ENCODE measurements at places on chromosomes 6 and 20. TPM values are rescaled to one million over a fixed set of nuclear protein-coding genes. Genes with fewer than 3 reads are reported as not detected.

Gene GATA5
- total RNA-seq, result not detected

- DNase-seq, result peak; percentile 37
- peak within 1 kb of the TSS; percentile 19 for H3K4me3 ChIP-seq
- H3K36me3 ChIP-seq, result no peaks in the 10 kb centered on the region
- H3K27me3 ChIP-seq, result peaks cover 64% of the 10 kb centered on the region
- H3K27ac ChIP-seq, result no peak within 1 kb of the TSS
- peaks cover 18% of the 10 kb centered on the region for H3K4me1 ChIP-seq
Measured at GRCh38 chr20:54173653-54174456, at the start of gene CYP24A1. TSS of gene CYP24A1 (minus strand) at chr20:54173986. CDS start at chr20:54173579, 407 bp downstream.

DNA sequence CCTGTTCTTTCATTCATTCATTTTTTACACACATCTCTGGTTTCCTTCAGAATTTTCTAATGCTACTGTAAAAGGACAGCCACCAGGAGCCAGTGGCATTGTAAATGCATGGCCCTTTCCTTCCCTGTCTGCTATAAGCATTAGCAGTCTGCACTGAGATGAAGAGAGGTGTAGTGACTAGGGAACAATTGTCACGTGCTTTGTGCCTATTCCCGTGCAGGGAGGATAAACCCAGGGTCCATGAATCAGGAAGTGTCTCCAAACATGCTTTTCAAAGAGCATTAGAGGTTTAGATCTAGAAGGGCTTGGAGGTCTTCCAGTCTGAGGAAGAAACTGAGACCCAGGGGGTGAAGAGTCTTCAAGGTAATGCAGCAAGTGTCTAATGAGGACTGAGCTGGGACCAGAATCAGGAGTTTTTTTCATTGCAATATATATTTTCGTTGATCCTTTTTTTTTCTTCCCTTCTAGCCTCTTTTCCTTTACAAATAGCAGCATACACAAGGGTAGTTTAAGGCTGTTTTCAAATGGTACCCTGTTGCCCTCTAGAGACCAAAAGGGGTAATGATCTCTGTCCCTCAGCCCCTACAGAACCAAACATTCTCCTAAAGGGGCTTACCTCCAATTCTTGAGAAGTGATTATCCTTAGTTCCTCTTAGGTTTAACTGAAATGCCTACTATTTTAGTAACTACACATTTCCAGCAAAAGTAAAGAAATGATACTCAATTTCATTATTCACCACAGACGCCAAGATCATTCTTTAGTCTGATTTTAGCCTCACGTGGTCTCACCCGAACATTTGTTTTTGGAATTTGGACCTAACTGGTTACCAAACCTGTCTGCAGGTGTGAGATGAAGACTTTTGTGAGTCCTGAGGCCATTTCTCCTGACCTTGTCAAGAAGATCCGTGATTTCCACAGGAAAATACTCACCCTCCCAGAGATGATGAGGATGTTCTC, 6.6 kb downstream of the TRIM15 start:
- no peaks in the 10 kb centered on the region for H3K36me3 ChIP-seq
- H3K27me3 ChIP-seq, result peaks cover 38% of the 10 kb centered on the region
- no peak overlapping the region for H3K27ac ChIP-seq
- DNase-seq, result peak; percentile 16

GRCh38 chr6:39037082-39037508, 11.5 kb upstream of the GLP1R start:
- H3K36me3 ChIP-seq, result no peaks in the 10 kb centered on the region
- no peak for DNase-seq
- no peak overlapping the region for H3K4me3 ChIP-seq
- H3K27ac ChIP-seq, result no peak overlapping the region
- peaks cover 9% of the 10 kb centered on the region for H3K4me1 ChIP-seq

Gene PDE7B
- 0.73 TPM for total RNA-seq

Gene SH3BGRL2
- 0.43 TPM for total RNA-seq

DNA sequence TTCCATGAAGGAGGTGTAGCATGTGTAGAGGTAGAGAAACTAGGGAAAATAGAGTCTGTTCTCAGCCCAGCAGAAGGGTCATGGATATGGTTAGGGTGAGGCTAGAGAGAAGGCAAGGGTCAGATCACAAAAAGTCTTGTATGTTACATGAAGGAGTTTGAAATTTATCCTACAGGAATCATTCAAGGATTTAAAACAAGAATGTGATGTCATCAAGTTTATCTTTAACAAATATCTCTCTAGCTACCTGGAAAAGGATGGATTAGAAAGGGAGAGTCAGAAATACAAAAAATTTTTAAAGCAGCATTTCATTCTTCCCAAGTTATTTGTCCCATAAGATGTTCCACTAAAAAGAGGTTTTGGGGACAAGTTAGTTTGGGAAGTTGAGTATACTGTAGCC, 4.4 kb upstream of the CHD6 start:
- H3K36me3 ChIP-seq, result no peaks in the 10 kb centered on the region
- peaks cover 3% of the 10 kb centered on the region for H3K4me1 ChIP-seq
- no peak overlapping the region for H3K4me3 ChIP-seq
- H3K27ac ChIP-seq, result no peak overlapping the region
- no peaks in the 10 kb centered on the region for H3K27me3 ChIP-seq

DNA sequence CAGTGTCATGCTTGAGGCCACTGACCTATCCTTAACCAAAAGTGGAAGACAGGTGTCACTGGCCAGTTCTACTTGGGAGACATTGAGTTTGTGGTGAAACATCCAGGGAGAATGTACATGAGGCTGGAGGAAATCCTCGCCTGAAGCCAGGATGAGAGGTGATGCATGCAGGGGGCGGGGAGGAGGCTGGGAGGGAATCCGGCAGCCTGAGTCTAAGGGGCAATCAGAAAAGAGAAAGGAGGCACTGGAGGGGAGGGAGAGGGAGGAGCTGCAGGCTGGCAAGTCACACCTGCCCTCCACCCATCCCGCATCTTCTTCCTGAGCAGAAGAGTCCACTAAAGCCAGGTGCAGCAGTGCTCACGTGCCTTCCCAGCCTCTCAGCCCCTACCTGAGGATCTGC, 14.9 kb upstream of the DDO start:
- peaks cover 5% of the 10 kb centered on the region for H3K27me3 ChIP-seq
- H3K27ac ChIP-seq, result no peak overlapping the region
- H3K36me3 ChIP-seq, result no peaks in the 10 kb centered on the region
- H3K4me3 ChIP-seq, result no peak overlapping the region
- no peak for DNase-seq

- H3K27me3 ChIP-seq, result no peaks in the 10 kb centered on the region
- H3K4me1 ChIP-seq, result no peaks in the 10 kb centered on the region
- H3K27ac ChIP-seq, result no peak overlapping the region
- no peak for DNase-seq
Measured at GRCh38 chr6:39416026-39416425, 93.5 kb upstream of the KCNK16 start.

DNA sequence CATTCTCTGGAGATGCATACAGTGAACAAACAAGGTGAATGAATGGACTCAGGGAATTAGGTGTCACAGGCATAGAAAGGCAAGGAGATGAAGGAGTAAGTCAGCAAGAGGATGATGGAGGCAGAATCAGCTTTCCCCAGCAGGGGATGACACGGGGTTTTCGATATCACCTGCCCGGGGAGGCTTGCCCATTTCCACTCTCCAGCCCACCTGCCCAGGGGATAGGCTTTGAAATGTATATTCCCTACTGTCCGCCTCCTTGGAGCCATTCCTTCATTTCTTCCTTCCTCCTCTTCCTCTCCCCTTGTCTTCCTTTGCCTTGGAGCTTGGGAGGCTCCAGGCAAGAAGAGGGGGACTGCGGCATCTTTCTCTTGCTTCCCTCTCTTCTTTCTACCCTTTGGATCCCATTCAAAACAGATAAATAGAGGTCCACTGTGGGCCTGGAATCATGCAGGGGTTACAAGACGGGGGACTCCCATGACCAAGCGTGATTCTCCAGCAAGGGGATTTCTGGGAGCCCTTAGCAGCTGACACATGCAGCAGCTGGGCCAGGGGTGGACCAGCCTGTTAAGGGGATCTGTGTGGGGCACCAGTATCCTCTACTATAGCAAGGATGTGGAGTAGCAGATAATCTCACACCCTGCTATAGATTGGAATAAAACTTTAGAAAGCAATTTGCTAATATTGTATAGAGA, 23.5 kb upstream of the RNF24 start:
- H3K36me3 ChIP-seq, result no peaks in the 10 kb centered on the region
- peak overlapping the region; percentile 99 for H3K27ac ChIP-seq
- H3K4me1 ChIP-seq, result peaks cover 17% of the 10 kb centered on the region

DNA sequence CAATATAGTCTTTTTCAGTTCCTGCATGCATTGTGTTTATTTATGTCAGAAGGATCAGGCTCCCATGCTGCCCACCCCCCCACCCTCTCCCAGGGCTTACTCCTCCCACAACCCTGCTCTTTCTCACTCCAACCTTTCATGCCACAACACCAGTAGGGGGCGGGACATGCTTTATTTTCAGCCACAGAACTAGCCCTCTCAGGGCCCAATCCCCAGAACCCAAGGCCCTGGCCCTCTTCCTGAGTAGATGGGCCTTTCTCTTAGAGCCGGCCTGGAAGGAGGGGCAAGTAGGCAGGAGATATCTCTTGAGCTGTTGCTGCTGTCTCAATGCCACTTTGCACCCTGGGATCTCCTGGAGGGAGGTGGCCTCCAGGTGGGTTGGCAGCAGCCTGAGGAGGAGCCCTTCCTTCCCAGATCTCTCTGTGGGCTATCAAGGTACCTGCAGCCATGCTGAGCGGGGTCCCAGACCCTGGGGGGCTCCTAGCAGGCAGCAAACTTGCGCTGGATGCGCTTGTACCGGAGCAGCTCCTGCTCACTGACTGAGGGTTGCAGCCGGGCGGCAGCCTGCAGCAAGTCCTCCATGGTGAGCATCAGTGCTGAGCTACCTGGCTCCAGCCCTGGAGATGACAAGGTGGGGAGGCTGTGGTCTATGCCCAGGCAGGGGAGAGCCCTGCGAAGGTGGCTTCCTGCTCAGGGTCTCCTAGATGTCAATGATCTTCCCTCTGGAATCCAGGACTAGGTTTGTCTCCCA, 3.5 kb downstream of the GNMT start:
- no peak overlapping the region for H3K4me3 ChIP-seq
- H3K27me3 ChIP-seq, result no peaks in the 10 kb centered on the region
- peak; percentile 68 for DNase-seq
